ENCODE measurements at places on chromosomes 4 and X.

DNA sequence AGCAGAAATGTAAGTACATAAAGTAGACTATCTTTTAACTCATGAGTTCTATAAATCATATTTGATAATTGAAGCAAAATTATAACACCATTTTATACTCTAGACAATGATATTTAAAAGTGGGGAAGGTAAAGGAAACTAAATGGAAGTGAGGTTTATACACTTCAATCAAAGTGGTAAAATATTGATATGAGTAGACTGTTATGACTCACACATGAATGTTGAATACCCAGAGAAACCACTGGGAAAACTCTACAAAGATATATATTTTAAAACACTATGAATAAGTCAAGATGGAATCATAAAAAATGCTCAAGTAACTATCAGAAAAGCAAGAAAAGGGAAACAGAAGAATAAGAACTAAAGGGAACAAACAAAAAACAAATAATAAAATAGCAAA is 8.4 kb downstream of the VSIG1 start:
- no peak for DNase-seq

GRCh38 chrX:23514082-23514481 is 153.2 kb upstream of the PRDX4 start:
- no peak for DNase-seq

- peak; percentile 21 for DNase-seq
Measured at GRCh38 chrX:149962859-149963757, 24.8 kb upstream of the EOLA2 start.

DNA sequence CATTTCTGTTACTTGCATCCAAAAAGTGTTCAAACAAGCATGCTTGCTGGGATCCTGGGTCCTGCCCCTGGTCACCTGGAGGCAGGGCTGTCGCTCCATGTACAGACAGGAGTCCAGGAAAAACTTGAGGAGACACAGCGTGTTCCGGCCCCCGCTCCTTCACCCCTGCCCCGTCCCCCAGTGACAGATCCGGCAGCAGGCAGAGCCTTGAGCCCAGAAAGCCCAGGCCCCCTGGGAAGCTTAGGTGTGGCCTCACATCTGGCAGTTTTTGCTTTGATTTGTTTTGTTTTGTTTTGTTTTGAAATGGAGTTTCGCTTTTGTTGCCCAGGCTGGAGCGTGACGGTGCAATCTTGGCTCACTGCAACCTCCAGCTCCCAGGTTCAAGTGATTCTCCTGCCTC is 67.0 kb downstream of the TRMT44 start:
- no peak for DNase-seq

DNA sequence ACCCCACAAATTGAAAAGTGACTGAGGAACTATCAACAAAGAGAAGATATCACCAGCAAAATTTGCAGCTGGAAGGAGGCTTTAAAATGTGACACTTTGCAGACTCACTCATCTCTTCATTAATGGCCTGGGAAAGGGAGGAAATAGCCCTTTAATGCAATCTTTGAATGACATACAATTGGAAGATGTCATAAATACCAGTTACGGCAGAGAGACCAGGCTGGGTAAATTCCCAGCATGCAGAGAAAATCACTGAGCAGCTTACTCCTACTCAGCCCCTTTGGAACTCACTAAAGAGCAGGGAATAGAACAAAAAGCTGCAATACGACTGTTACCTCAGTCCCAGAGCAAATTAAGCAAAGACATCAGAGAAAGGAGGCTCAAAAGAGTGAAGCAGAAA is 238.9 kb downstream of the HS3ST1 start:
- DNase-seq, result no peak

DNA sequence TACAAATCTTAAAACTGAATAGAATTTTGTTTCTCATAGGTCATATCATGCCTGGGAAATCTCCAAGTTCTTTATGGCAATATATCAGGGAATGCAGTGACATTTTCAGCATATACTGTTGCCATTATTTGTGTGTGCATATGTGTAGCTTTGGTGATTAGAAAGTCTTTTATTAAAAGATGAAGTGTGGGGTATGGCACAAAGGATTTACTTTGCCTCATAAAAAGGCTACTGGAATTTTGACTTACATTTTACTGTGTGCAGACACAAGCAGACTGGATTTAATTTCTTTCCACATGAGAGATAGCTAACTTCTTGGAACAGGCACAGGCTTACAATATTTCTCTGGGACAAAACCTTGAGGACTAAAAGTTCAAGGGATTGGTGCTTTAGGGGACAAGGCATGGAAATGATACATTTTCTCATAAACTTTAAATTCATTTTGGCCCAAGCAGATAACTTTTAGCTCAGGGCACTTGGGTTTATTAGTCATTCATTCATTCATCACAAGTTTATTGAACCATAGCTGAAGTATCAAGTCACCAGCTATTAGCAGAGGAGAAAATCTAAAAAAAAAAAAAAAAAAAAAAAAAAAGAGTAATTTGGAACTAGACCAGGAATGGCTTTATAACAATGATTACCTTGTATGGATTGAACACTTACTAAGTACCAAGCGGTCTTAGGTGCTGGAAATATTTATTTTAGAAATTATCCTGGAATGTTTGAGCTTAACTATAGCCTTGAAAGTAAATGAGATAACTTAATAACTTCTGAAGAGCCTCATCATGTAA is 191.5 kb downstream of the SLIT2 start:
- DNase-seq, result no peak

DNA sequence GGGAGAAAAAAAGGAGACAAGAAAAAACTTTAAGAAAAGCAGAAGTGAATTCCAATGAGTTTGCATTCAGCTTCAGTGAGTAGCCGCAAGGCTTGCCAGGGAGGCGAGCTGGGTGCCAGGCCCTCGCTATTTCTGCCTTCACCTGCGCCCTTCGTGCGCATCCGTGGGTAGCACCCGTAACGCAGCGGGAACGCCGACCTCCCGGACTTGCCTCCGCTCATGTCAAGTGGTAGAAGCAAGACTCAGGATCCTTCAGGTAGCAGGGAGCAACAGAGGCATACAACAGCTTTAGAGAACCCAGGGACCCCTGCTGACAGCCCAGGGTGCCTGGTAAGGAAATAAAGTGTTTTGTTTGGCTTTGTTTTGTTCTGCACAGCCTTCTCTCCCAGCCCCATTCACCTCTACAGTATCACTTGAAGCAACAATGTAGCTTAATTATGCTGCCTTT is 140.0 kb upstream of the BCOR start:
- DNase-seq, result no peak

DNA sequence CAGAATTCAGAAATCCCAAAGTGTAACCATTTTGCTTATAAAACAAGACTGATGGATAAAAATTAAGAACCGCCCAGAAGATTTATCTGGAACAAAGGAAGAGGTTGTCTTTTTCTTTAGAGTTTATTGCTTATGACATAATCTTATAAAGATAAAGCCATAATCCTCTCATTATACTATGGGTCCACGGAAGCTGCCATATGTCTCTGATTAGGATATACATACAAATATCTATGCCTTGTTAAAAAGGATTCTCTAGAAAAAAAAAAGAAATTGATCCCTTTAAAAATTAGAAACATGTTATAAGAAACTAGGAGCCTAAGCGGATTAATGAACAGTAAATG is 70.5 kb downstream of the RELL1 start:
- DNase-seq, result no peak

- DNase-seq, result no peak
Measured at GRCh38 chr4:84578540-84579402, 4.2 kb upstream of the CDS1 start.

GRCh38 chrX:79081895-79082512 is 62.5 kb upstream of the GPR174 start:
- no peak for DNase-seq

- DNase-seq, result no peak
Measured at GRCh38 chr4:153005899-153006381, 69.8 kb downstream of the FHDC1 start.

- no peak for DNase-seq
Measured at GRCh38 chrX:130719413-130719812, 183.6 kb downstream of the ENOX2 start.

- DNase-seq, result no peak
Measured at GRCh38 chr4:173138624-173139023, 30.0 kb upstream of the GALNT7 start.

Data from cerebellar nuclear complex (tissue), 1 donor.